CD4-positive, alpha-beta T cell (primary cell): ENCODE measurements at places on chromosomes 4 and X.

GRCh38 chr4:6107114-6107791 is 89.0 kb upstream of the C4orf50 start:
- DNase-seq = no peak

DNA sequence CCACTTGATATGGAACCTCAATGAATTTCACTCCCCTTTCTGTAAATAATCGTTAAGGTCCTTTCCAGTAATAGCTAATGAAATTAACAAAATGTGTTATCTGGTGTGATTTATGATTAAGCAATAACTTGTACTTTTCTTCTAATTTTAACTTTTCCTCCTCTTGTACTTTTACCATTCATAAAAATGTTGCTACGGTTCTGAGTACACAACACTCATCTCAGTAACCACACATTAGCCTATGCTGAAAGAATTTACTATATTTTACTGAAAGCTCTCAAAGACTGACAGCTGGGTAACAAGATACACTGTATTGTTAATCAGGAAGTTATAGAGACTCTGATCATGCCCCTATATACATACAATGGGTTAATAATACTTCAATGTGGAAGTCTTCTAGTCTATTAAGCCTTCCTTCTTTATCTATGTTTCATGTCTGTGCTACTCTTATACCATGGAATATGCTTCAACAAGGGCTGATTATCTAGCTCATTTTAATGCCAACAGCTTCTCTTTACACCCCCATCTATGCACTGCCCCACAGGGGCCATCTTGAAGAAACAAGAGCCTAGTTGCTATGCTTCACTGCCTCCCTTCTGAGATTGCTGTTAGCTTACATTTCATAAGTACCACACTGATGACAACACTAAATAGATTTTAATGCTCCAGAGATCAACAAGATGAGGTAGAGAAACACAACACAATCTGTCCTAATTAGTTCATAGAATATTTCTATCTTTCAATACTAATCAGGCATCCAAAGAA is 39.1 kb downstream of the LAMP2 start:
- no peak for DNase-seq

DNA sequence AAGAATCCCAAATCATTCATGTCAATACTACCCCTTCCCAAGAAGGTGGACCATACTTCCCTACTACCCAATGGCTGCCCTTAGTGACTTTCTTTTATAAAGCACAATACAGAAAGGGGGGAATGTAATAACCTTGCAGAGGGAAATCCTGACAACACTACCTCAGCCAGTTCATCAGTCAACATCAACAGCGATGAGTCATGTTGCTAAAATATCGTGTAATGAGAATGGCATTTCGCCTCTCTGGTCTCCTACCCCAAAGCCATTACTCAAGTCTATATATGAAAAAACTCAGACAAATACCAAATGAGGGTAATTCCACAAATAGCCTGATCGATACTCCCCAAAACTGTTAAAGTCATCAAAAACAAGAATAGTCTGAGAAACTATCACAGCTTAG is 3.3 kb upstream of the MAGEA8 start:
- no peak for DNase-seq

GRCh38 chrX:97835969-97836368 is 952.3 kb downstream of the RPA4 start:
- DNase-seq = no peak

DNA sequence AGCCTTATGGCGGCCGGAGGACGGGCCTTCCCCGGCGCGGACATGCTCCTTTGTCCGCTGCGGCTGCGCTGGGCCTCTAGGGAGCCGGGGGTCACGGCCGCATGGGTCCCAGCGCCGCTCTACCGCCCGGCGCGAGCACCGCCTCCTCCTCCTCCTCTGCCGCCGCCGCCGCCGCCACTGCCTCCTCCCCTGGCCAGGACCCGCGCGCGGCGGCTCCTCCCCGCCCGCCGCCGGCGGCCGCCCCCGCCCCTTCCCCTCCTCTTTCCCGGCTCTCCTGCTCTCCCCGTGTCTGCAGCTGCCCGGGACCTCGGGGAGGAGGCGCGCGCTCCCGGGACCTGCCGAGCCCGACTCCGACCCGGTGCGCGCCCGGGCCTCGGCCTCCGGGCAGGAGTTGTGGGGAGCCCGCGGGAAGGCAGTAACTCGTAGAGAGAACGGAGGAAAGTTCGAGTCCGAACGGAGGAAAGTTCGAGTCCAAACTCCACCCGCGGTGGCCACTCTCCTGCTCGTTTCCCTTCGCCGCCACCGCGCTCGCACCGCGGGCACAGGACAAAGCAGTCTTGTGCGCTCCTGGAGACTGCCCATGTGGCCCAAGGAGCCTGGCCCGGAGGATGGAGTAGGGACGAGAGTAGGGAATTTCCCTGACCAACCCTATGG is at the start of gene ADGRA3:
TSS of gene ADGRA3 (minus strand) at position 179 of the 654 bp plus-strand sequence. CDS start 282 bp downstream, outside the sequence.
- peak; percentile 42 for DNase-seq

DNA sequence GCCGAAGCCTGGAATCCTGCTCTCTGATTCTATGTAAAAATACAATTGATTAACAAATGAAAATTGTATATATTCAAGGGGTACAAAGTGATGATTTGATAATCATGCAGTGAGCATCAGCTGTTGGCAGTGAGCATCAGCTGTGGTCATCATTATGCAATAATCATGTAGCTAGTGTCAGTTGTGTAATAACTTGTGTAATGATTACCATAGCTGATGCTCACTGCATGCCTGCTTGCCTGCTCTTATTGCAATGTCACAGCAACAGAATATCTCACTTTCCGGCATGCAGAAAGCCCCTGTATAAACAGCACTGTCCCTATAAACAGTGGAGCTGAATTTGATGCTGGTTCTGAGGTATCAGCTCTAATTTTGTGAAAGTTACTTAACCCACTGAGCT is 46.8 kb downstream of the SULT1B1 start:
- no peak for DNase-seq

GRCh38 chrX:108221301-108221864 is 129.8 kb downstream of the ATG4A start:
- DNase-seq = no peak

DNA sequence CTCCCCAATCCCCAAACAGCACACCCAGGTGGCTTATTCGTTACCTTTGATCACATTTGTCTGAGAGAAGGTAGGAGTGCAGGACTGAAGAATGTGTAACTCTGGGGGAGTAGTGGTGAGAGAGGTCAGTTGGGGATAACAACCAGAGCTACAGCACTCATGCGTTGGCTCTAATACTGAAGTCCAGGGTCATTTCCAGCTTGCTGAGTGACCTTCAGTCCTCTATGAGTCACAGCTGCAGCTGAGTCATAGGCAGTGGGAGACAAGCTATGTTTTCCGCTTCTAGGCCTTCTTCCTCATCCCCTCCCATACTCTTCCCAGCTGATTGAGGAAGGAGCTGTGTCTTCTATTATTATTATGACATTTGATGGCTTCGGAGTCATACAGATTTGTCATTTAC is 31.6 kb upstream of the CT47C1 start:
- no peak for DNase-seq

DNA sequence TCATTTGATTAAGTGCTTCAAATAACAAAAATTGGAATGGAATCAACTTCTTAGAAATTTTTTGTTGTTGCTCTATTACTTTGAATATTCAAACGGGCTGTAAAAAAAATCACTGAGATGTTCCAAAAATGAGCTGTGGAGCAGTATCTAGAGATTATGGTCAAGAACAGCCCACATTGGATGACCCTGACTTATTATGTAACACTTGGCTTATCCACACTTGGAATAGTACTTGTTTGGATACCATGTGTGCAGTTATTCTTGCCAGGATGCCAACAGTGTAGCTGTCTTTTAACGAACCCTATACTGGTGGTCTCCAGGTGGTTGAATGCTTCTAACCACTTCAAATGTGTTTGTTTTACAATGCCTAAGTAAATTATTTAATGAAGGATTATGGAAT is 64.9 kb upstream of the CAMK2D start:
- no peak for DNase-seq

DNA sequence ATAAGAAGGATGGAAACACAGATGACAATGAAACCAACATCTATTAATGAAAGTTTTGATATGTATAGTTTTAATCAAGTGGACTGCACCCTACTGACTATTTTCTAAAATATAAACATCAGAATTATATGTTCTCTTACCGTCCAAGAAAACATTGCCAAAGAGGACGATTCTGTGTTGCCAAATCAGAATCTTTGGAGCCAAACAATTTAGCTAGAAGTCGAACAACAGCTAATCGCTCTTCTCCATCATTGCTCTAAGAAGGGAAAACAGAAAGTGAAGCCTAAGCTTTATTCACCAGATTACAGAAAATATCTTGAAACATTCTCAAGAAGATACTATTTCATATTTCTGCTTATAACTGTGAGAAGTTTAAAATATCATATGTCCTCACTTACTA is 64.2 kb downstream of the PDS5A start:
- no peak for DNase-seq

DNA sequence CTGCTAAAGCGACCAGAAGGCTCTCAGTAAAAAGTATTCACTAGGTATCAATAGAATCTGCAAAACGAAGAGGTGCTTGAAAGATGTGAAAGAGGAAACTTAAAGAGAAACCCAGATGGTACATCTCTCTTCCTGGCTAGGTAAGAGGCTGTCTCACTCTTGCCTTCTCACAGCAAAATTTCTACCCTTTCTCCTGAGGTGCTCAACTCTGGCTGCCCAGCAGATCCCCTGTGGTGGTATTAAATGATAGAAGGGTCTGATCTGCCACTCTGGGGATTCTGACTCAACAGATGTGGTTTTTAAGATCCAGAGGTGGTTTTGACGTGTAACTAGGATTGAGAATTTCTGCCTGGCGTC is 14.9 kb upstream of the TSPAN5 start:
- DNase-seq = no peak
